NCI-H510A (cell line): ENCODE measurements at places on chromosomes 6 and 20.

GRCh38 chr6:129429956-129430355 lies 280.0 kb downstream of the ARHGAP18 start:
- DNase-seq, result no peak

DNA sequence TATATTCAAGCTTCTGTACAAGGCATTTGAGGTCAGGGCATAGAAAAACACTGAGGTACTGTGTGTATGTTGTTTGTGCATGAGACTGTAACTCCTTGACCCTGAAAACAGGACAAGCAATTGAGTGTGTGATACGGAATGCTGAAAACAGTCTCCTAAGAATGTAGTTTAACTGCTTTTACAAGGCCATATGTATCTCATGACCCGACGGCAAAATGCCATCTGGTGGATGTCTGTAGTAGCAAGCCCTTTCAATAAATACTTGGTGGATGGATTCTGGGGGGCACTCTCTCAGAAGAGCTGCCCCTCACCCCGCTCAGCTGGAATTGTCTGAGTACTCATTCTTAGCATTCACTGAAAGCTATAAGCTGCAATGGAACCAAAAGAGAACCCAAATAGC lies 69.3 kb upstream of the EYS start:
- DNase-seq, result no peak

- DNase-seq, result no peak
These were observed 3.3 kb downstream of the PSMB9 start for GRCh38 chr6:32857156-32857891.

- no peak for DNase-seq
These were observed 19.3 kb downstream of the ZNF334 start for GRCh38 chr20:46494077-46494476.

GRCh38 chr6:152896923-152897322 lies 85.9 kb downstream of the FBXO5 start:
- no peak for DNase-seq

DNA sequence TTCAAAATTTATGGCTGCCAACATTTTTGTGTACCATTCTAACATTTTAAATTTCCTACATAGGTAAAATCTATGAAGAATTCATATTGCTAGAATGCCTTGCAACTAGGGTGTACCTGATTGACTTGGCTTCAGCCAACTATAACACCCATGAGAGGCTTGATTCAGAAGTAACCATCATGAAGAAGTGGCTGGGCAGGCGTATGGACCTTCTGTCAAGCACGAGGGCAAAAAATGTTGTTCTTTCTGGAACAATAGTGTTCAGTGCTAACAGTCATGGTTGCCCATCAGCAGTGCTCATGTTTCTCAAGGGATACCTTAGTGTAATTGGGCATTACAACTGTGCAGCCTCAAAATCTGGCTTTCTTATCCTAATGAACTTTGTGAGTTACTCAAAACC lies 42.9 kb downstream of the ID4 start:
- peak; percentile 41 for DNase-seq

GRCh38 chr6:43383021-43383667 lies 13.7 kb upstream of the ZNF318 start:
- DNase-seq, result no peak

GRCh38 chr20:34724172-34724571 lies 20.0 kb downstream of the TP53INP2 start:
- DNase-seq, result no peak

DNA sequence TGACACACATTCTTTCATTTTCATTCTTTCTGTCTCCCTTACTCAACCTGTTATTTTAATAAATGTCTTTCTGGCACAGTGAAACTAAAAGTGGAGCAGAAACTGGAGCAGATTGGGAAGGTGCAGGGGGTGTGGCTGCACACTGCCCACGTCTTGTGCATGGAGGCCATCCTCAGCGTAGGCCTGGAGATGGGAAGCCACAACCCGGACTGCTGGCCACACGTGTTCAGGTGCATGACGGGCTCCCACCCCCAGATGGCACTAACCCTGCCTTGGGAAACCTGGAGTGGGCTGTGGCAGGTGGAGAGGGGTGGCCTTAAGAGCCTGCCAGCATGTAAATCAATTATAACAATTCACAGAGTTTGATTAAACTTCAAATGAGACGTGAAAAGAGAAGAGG lies 71.4 kb upstream of the PBOV1 start:
- no peak for DNase-seq

- DNase-seq, result no peak
These were observed 84.7 kb upstream of the SCP2D1 start for GRCh38 chr20:18728870-18729224.

DNA sequence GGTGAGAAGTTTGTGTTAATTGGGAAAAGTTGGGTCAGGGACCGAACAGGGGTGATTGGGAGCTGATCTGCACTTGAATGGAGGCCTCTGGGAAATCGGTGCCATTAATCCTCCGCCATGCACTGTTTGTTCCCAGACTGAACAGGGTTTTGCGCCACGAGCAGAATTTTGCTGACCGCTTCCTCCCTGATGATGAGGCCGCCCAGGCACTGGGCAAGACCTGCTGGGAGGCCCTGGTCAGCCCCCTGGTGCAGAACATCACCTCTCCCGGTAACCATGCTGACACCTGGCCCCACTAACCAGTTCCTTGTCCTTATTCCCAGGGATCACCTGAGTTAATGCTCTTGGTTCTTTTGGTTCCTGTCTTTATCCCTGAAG lies 21.7 kb downstream of the CUL9 start:
- no peak for DNase-seq
